ENCODE measurements at places on chromosomes 5 and 9.

DNA sequence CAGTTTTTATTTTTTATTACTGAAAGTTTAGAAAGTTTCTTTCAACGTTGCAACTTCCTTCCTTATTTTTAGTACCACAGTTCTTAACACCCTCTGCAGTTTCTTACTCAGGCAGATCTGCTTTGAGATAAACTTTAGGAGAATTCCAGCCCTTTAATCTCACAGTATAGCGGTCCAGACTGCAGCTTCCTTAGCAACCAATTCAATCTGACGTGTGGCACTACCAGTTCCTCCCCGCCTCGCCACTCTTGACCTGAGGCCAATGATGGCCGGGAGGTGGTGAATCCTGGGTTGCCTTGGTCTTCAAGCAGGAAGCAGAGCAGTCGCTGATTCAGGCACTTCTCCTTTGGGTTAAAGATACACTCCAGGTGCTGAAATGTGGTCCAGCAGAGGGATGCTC lies 334.3 kb upstream of the TRPC7 start:
- DNase-seq, result no peak

GRCh38 chr9:69579032-69579758 lies 93.0 kb downstream of the APBA1 start:
- no peak for DNase-seq

GRCh38 chr5:79546782-79547428 lies 33.0 kb upstream of the HOMER1 start:
- no peak for DNase-seq

DNA sequence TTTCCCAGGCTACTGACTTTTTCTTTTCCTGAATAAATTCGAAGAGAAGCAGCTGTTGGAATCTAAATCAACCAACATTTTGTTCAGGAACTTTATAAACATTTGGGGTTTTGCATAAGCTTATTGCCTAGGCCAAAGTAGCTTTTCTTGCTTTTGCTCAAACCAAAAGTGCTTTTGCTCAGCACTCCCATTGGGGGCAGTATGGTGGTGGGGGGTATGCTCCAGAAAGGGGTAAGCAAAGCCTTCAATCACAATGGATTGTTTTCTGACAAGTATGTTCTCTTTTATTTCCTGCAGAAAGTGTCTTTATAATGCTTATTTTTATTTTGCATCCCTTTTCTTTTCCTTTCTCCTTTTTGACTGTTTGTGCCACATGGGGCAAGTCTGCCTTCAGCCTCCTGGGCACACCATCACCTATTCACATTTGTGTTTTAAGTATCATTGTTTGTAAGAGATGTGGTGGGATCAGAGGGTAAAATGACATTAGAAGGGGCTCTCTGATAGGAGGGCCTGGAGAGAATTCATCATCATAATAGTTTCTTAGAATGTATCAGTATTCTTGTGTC lies 86.0 kb downstream of the PRDM6 start:
- no peak for DNase-seq

DNA sequence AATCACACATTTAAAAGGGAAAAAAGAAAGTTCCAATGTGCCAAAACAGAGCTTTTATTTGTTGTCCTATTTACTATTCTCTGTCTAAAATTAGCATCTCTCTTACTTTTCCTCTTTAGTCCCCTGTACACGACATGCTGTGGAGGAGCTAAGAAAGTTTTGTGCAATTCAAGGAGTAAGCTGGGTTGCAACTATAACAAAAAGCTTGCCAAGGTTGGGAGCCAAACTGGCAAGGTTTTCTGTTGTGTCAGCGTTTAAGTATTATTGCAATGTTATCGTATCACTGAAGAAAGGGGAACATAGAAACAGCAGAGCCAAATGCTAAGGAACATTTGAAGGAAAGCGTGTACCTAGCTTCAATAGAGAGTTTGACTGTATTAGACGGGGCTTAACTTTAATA lies 680.8 kb downstream of the CETN3 start:
- no peak for DNase-seq

DNA sequence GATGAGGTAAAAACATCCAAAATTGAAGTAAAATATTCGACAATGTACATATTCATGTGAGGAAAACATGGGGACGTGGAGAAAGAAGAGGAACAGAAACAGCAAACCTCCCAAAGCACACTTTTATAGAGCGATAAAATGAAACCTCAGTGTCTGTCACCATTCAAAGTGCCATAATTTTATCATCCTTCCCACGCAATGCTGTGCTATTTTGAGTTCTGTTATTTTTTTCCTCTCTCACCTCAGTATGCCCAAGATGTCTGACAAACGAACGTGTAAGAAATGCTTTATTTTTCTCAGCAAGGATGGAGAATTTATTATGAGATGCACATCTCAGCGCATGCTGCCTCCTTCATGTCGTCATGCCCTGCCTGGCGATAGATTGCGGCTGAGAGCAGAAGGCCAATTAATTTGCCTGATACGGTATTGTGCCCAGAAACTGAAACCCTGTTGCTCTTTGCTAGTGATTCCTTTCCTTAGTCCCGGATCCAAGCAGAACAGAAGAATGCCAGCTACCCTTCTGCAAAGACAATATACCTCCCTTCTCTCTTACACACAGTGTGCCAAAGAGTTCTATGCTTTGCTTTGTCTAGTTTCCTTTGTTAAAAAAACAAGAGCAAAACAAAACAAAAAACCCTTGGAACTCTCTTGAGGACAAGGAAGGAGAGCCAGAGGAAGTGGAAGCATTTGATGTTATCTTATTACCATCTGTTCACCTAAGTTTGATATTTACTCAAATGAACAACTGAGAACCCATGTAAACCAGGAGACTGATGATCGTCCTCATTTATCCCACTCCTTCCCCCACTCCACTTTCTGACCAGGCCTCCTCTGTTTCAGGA lies 192.4 kb downstream of the SEMA6A start:
- DNase-seq, result no peak

- peak; percentile 75 for DNase-seq
These were observed 38.5 kb upstream of the SLC44A1 start for GRCh38 chr9:105205787-105206495.

GRCh38 chr9:2859776-2860379 lies 16.0 kb upstream of the PUM3 start:
- DNase-seq, result no peak

GRCh38 chr5:180370861-180371641 lies 17.9 kb upstream of the GFPT2 start:
- no peak for DNase-seq

DNA sequence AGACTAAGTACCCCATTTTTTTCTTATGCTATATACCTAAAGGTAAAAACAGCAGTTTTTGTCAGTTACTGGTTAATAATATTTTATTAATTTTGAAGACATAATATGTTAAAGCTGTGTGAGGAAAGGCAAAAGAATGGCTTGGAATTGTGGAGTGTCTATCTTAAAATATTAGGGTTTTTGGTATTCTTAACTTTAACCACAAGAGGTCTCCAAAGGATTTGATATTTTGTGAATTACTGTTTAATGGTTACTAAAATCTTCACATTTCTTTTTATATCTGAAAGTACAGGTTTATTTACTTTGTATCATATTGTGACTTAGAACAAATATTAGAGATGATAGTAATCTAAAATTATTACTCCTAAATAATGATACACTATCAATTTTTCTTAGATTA lies 32.0 kb upstream of the DHFR start:
- DNase-seq, result no peak

DNA sequence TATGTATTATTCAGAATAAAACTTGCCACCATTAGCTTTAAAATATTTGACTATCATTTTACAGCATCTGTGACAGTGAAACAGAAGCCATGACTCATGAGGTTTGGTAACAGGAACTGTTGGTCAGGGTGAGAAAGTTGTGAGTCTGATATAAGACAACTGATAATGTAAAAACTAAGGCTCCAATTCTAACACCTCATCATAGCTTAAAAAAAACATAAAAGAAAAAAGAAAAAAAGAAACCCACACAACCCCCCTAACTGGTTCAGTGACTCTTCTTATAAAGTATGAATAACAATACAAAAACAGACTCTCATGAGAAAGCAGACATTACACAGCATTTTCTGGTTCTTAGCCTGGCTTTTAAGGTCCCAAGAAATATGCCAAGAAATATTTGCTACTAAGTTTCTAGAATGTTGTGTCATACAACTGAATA lies 85.8 kb downstream of the MRPS27 start:
- DNase-seq, result peak; percentile 58

GRCh38 chr9:84000186-84000585 lies 19.6 kb downstream of the RMI1 start:
- no peak for DNase-seq

DNA sequence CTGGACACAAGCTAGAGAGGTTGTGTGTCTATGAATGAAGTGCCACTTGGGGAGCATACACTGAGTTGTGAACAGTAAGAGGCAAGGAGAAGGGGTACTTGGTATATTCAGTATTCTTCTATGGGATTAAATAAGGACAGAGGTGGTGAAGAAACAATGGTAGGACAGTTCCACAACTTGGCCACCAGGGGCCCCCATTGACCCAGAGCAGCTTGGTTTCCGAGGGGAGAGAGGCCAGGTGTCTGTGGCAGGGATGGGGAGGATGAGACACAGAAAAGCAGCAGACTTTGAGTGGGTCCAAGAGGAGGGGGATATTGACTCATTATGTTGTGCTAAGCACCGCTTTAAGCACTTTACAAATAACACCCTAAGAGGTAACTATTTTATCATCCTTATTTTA lies 220.6 kb downstream of the MELK start:
- no peak for DNase-seq

- DNase-seq, result no peak
These were observed 100.8 kb upstream of the DHFR start for GRCh38 chr5:80755626-80756025.

GRCh38 chr9:129362287-129363000 lies 184.4 kb upstream of the IER5L start:
- no peak for DNase-seq

- no peak for DNase-seq
These were observed 9.7 kb upstream of the UBAP1 start for GRCh38 chr9:34169125-34169524.

DNA sequence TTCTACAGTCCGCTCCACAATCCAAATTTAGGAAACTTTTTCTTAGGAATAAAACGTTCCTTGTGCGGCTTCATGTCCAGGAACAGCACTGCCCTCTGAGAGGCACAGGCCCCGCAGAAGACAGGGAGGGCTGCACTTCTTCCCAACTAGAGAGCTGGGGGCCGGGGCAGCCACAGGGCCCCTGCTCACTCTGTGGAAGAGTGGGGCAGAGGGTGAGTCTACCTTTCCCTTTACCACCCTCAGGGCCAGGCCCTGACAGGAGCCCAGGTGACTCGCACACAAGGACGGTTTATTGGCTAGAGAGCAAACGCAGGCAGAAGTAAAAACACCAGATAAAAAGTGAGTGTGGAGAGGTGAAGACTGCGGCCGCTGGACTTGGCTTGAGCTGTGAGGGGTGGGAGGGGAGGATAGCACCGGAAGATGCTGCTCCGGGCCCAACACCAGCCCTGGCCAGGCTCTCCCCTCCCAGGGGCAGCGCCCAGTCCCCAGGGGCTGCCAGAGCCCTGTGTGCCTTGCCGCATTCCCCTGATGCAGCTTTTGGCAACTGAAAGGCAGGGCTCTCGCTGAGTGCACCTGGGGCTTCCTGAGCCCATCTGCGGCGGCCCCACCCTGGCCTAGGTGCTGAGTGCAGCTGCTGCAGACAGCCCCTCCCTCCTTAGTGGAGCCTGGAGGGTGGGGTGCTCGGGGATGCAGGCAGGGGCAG lies 20.2 kb downstream of the SH3GLB2 start:
- DNase-seq, result no peak

GRCh38 chr9:133054194-133054890 lies 7.4 kb upstream of the CEL start:
- no peak for DNase-seq

- DNase-seq, result no peak
These were observed 83.8 kb upstream of the FCN1 start for GRCh38 chr9:135001526-135001925.

DNA sequence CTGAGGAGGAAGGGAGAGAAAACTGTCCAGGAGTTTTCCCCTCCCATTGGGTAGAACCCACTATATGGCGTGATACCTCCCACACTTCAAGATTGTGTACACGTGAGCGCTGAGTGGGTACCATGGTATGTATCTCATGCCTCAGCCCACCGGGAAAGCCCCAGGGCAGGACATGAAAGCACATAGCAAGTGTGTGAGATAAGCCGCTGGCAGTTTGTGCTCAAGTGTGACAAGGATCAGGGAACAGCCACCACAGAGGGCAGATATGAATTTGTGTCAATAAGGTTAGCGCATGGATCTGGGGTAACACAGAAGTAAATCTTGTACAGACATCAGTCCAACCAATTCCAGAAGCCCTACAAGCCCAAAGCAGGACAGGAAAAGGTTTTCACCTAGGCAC lies 42.6 kb upstream of the NAA35 start:
- no peak for DNase-seq

GRCh38 chr5:44891116-44891515 lies 82.4 kb downstream of the MRPS30 start:
- no peak for DNase-seq

DNA sequence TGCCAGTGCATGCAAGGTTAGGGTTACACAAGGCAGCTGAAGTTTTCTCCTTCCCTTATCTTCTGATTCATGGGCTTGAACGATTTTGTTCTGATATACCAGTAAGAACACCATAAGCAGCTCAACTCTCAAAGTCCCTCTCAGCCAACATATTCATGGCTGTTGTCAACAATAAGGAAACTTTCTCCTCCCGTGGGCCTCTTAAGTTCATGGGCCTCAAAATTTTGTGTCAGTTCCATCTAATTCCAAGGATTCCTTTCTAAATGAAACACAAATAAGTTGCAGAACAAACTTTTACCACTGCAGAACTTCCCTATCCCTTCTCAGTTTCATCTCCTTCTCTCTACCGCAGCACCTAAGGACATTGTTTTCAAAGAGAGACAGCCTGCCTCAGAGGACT lies 23.6 kb upstream of the CAST start:
- DNase-seq, result no peak

GRCh38 chr5:9156282-9156681 lies 389.6 kb downstream of the SEMA5A start:
- DNase-seq, result no peak

DNA sequence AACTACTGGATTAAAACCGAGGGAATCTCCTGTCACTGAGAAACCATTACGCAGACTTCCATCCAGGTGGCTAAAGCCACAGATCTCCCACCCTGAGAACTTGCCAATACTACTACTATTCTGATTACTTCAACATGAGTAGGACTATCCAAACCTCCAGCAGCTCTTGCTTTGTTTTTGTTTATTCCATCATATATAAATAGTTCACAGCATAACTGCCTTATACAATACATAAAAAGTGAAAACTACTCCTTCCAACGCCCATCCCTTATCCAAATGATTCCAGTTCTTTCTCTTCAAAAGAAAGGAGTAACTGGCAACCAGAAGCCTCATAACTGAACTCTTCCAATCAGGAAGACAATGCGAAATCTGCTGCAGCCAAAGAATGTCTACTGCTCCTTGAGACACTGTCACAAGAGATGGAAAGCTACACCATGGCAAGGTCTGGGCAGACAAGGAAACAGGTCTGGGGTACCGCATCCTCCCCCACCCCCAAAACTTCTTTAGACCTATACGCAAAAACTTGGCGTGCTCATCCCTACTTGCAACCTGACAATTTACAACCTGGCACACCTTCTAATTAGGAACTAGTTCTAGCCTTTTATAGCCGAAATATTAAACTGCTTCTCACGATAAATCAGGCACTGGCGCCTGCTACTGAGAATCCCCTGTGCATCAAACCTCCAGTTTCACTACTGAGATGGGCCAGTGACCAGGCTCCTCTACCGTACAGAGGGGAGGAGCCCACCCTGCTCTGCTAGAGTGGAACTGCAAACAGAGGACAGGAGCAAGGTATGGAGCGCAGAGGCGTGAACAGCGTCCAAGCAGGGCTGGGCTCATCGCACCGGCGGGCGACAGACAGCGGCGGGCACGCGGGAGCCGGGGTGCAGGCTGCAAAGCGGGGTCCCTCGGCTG lies 986 bp downstream of the PLPP1 start:
- DNase-seq, result no peak

- DNase-seq, result no peak
These were observed 122.8 kb upstream of the PUM3 start for GRCh38 chr9:2966565-2967300.

All from AG04449 (cell line).